ENCODE measurements at places on chromosomes 4 and X.

DNA sequence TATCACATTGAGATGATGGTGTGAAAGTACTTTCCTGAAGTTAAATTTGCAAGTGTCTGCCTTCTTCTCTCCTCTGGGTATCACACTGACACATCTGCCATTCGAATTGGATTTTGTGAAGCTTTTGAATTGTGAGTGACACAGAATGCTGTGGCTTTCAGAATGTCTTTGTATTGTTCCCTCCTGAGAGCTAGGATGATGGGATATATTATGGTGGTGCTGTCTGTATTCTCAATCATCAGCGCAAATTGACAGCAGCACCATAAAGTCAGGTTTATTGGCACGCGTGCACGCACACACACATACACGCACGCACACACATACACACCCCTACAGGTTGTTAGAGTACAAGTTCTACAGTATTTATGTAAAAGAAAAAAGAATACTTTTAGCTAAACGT is 143.3 kb downstream of the AWAT2 start:
- no peak for DNase-seq

GRCh38 chrX:153611298-153612095 is 12.6 kb upstream of the CCNQ start:
- no peak for DNase-seq

DNA sequence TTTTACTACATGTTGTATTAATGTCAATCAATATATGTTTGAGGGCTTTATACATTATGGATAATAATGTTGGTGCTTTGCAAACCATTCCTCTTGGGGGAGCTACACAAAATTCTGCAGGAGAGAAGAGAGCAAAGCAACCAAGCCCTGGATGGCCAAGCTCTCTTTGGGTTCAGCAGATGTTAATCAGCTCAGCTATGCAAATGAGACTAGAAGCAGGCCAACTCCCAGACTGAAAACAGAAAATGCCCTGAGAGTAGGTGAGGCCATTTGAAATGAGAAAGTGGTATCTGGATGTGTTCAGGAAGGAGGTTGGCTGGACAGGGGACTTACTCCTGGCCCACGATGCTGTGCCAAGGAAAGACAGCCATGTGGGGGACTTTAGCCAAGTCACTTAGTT is 387.0 kb downstream of the BCOR start:
- no peak for DNase-seq

- no peak for DNase-seq
Observed at GRCh38 chr4:1402021-1402515, 4.2 kb downstream of the NKX1-1 start.

DNA sequence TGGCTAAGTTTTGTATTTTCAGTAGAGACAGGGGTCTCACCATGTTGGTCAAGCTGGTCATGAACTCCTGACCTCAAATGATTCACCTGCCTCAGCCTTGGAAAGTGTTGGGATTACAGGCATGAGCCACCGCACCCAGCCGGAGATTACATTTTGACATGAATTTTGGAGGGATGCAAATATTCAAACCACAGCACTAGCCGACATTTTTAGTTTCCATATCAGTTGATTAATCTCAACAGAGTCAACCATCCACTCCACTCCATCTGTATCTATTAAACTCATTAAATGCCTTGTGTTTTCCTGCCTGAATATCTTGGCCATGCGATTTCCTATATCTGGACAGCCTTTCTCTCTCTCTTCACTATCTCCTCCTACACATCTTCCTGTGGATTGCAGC is 64.1 kb upstream of the PDGFRA start:
- DNase-seq = no peak

DNA sequence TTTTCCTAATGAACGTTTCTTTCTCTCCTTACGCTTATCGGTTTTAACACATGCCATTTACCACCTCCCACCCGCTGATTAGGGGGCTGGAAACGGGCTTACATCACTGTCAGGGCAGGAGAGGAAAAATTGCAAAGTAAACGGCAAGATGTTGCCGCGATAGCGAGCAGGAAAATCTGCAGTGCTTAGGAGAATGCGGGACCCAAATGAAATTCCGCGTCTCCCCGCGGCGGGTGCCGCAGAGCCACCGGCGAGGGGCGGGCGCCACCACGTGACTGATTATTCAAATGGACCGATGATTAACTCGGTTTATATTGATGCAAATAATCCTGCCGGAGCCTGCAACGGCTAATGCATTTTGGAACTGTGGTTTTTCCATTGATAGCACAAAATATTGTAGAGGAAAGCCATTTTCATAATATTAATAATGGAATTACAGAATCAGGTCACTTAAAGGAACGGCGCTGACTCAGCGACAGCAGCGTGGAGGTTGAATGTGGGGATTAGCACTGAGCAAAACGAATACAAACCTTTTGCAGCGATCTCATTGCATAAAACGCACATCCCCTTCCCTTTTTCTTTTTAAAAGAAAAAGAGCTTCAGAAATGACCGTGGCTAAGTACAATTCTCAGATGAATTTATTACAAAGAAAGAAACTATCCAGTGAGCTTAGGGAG is 224.2 kb downstream of the STIM2 start:
- DNase-seq = no peak

GRCh38 chr4:14528918-14529317 is 473.4 kb upstream of the CPEB2 start:
- no peak for DNase-seq

GRCh38 chr4:118036336-118036735 is 2.0 kb downstream of the NDST3 start:
- DNase-seq = no peak

DNA sequence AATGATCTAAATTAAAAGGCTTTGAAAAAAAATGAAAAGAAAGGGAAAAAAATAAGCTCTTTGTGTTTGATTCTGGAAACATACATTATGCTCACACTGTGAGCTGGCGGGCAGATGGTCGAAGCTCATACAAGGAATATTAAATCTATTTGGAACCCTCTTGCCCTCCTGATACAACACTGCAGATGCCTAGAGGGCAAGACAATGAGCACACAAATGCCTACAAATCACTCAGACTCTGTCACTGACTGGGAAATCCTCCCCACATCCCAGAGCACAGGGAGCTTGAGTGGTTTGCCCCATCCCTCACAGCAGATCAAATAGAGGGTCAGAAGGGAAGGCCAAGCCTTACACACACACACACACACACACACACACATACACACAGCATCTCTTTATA is 320.4 kb downstream of the HNRNPD start:
- DNase-seq = no peak

- no peak for DNase-seq
Observed at GRCh38 chrX:107599450-107599861, 28.9 kb upstream of the PRPS1 start.

DNA sequence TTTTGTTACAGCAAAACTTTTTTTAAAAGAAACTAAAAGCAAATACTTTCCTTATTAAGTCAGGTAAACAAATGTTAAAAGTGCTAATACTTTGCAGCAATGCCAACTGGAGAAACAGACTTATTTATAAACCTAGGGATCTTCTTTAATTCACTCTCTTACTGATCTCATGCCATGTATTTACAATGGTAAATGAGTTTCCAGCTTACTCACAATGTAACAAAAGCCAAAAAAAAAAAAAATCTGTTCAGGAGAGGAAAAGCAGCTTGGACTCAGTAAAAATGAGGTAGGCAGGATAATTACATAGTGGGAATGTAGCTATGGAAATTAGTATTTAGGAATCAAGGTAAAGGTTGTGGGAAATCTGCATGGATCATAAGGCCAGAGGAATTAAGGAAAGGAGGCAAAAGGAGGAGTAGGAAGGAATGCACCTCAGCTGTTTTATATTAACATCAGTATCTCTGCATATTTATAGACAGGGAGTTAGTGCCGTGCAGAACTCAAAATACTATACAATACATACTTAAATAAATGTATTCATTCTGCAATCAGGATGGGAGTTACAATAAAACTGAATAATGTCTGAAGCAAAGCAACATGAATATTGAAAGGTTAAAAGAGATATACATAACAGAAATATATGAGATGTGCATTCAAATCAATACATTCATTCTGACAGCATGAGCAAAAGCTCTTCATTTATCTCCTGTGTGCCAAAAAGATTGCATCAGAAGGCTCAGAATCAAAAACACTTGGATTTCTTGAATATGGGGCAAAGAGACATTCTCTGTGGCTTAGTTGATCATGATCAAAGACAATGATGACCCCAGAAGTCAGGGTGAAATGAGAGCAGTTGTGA is 57.9 kb upstream of the ETNPPL start:
- no peak for DNase-seq

- DNase-seq = no peak
Observed at GRCh38 chrX:123976706-123977316, 15.3 kb downstream of the STAG2 start.

DNA sequence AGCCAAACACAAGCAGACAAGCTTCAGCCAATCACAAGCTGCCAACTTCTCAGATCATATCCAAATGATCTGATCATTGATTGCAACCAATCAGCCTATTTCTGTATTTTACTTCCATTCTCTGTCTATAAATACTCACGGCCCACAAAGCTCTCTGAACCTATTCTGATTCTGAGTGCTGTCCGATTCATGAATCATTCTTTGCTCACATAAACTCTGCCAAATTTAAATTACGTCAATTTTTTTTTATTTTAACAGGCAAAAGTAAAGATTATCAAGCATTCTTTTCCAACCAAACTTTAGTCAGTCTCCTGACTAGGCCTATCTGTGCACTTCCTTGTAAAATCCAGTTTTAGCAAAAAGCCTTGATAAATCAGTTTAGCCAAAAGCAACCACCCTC is 1.8 kb upstream of the TCEANC start:
- no peak for DNase-seq

DNA sequence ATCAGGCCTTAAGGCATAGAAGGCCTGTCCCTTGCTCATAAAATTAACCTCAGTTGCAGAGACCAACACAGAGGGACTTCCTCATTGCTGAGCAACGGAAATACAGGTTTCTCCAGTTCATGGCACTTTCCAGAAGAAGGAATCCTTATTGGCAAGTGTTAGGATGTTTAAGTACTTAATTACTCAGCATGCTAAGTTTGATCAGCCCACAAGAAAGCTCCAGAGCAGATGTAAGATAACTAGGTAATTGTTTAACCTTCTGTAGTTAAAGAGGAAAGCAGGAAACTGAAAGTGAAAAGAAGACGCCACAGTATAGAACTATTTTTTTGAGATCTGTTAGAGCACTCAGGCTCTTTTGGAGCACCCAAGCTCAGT is 33.5 kb downstream of the SMS start:
- no peak for DNase-seq

GRCh38 chr4:184958923-184959210 is 59.4 kb upstream of the HELT start:
- no peak for DNase-seq

GRCh38 chr4:128649161-128649560 is 160.3 kb upstream of the JADE1 start:
- no peak for DNase-seq

DNA sequence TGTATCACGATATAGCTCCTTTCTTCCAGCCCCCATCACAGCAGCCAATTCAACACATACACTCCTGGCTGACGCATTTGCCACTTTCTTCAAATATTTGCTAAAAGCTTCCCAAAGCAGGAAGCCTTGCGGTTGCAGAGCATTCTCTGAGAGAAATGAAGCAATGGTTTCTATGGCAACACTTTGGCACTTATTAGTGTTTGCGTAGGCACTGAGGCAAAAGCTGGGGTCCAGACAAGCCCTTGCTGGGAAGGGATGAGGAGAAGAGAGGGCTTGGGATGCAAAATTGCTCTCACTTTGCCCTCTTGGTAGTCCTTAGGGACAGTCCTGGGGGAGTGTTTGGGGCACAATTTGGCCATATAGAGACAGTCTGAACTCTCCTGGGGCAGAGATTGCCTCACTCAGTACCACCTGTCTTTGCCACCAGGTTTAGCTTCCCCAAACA is 55.0 kb upstream of the PAK3 start:
- DNase-seq = no peak

GRCh38 chrX:131572372-131573014 is 28.6 kb downstream of the OR13H1 start:
- DNase-seq = no peak

Measured in activated CD4-positive, alpha-beta T cell treated with anti-CD3 and anti-CD28 coated beads, Interleukin-2, amount 50 U/mL, for 24 hours (primary cell).